ENCODE measurements at places on chromosomes 16 and 17. TPM values are rescaled to one million over a fixed set of nuclear protein-coding genes. Genes with fewer than 3 reads are reported as not detected.

The PIK3R6 gene
- 0.07 TPM for total RNA-seq

The EIF1 gene
- 116 TPM for total RNA-seq

The PPP1R27 gene
- not detected for total RNA-seq

The IRX3 gene
- total RNA-seq = 13.1 TPM

The TMEM235 gene
- not detected for total RNA-seq

The TLCD1 gene
- total RNA-seq = 20.2 TPM

The TMIGD1 gene
- total RNA-seq = not detected
